ENCODE measurements at places on chromosomes 6 and 20.

- no peak for DNase-seq
Observed at GRCh38 chr6:32397252-32397920, 9.6 kb downstream of the BTNL2 start.

DNA sequence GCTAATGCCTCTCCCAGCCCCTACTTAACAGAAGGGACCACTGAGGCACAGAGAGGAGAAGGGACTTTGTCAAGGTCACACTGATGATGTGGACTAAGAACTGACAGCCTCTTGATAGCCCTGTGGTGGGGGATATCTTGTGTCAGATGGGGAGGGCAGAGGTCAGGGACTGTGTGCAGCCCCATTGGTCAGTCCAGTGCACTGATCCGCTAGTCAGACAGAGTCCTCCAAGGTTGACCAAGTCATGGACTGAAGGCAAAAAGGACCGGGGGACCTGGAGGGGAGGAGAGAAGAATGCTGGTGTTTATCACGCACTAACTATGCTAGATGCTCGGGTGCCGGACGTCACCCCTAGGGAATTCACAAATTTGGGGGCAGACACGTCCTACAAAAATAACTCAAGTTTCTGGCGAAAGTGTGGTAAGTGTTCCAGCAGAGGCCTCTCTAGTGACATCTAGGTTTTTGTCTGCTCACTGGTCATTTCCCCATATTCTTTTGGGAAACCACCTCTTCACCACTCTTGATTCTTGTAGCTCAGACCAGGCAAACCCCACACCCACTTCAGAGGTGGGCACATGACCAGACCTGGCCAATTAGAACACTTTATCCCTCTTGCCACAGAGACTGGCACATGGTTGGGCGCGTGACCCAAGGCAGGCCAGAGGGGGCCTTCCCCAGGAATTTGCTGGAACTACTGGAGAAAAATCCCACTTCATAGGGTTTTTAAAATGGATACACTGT lies 21.0 kb downstream of the TCF15 start:
- DNase-seq = no peak

DNA sequence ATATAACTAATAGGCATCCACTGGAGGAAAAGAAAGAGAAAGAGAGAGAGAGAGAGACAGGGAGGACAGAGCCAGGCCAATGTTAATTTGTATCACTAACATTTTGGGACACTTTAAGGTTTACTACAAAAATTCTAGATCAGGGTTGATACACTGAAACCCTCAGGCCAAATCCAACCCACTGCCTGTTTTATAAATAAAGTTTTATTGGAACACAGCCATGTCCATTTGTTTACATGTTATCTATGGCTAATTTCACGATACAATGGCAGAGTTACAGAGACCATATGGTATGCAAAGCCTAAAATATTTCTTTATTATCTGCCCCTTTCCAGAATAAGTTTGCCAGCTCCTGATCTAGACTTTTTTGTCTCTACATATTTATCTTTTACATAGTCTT lies 263.9 kb downstream of the ZNF217 start:
- DNase-seq = no peak

- DNase-seq = no peak
Observed at GRCh38 chr6:135212935-135213334, 31.8 kb downstream of the MYB start.

GRCh38 chr6:105994591-105995390 lies 91.3 kb upstream of the PRDM1 start:
- peak; percentile 41 for DNase-seq

DNA sequence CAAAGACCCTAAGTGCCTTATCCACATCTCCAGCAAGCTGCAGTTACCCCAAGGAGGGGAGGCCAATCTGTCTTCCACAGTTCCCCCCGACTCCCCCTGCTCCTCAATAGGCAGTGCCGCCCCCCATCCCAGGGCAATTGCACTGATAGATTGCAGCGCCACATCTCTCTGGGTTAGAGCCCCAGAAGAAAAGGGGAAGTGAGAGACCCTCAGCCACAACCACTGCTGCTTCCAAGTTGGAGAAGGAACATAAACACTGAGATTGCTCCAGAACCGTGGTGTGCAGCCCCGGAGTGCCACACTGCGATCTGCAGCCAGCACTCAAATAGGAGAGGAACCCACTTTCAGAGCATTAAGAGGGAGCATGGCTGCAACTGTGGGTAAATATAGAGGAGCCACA lies 101.5 kb downstream of the RWDD2A start:
- no peak for DNase-seq

- DNase-seq = no peak
Observed at GRCh38 chr20:61901392-61902220, 164.1 kb downstream of the TAF4 start.

DNA sequence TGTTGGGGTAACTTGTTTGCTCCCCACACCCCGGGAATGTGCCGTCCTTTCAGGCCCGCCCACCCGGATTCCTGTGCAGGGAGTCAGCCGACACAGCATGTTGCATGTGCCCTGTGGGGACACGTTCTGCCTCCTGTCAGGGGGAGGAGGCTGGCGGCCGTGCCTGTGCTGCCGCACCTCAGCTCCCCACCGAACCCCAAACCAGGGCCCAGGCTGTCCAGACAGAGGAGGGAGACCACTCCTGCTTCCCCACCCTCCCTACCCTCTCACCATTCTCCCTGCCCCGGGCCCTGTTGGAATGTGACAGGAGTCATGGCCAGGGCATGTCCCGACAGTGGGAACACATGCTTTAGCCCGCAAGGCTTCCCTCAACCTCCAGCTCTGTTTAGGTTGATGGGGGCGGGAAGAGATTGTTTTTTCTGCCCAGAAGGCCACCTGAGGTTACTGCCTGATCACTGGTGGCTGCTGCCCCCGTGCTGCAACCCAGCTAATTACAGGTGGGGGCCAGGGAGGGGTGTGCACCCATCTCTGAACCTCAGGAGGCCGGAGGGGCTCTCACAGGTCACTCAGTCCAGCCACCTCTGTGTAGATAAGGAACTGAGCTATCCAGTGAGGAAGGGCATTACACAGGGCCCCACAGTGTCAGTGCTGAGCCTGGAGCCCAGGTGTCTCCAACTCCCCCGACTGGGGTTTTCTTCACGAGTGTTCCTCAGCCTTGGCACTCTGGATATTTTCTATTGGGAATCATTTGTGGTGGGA lies 13.6 kb downstream of the LRRC73 start:
- peak; percentile 62 for DNase-seq

DNA sequence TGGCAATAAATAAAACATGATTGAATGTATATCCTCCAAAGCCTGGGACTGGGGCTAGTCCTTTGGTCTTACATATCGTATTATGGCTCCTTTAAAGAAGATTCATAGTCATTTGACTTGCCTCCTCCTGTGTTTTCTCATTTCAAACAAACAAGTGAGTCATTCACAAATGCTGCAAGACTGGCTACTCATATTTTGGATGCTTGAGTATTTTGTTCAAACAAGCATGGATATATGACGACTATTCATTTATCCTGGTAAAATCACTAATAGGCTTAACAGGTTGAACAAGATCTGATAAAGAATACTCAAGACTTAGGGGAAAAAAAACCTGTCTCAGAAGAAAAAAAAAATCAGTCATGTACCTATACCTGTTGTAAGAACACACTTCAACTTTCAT lies 111.1 kb upstream of the CCDC28A start:
- DNase-seq = no peak

DNA sequence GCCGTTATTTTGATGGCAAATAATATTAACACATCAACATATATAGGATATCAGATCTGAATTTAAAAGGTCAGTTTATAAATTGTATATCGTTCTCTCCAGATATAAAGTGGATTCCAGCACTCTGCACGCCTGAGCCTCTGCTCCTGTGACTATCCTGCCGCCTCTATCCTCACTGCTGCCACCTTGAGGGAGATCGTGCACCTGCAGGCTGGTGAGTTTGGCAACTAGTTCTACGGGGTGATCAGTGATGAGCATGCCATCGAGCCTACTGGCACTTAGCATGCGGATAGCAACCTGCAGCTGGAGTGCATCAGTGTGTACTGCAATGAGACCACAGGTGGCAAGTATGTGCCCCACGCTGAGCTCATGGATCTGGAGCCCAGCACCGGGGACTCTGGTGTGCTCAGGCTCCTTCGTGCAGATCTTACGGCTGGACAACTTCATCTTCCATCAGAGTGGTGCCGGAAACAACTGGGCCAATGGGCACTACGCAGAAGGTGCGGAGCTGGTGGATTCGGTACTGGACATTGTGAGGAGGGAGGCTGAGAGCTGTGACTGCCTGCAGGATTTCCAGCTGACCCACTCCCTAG lies 84.9 kb downstream of the FBXO5 start:
- DNase-seq = peak; percentile 19

- DNase-seq = no peak
Observed at GRCh38 chr20:43715511-43715910, 11.3 kb downstream of the GTSF1L start.

GRCh38 chr6:21201637-21202350 lies 391.8 kb upstream of the SOX4 start:
- no peak for DNase-seq
